ENCODE measurements at places on chromosomes 5 and 9. TPM values are rescaled to one million over a fixed set of nuclear protein-coding genes. Genes with fewer than 3 reads are reported as not detected.

- H3K27me3 ChIP-seq, result no peaks in the 10 kb centered on the region
- no peak overlapping the region for H3K27ac ChIP-seq
- H3K4me3 ChIP-seq, result no peak overlapping the region
- no peaks in the 10 kb centered on the region for H3K4me1 ChIP-seq
These were observed 19.2 kb downstream of the SLC22A4 start for GRCh38 chr5:132313366-132313765.

DNA sequence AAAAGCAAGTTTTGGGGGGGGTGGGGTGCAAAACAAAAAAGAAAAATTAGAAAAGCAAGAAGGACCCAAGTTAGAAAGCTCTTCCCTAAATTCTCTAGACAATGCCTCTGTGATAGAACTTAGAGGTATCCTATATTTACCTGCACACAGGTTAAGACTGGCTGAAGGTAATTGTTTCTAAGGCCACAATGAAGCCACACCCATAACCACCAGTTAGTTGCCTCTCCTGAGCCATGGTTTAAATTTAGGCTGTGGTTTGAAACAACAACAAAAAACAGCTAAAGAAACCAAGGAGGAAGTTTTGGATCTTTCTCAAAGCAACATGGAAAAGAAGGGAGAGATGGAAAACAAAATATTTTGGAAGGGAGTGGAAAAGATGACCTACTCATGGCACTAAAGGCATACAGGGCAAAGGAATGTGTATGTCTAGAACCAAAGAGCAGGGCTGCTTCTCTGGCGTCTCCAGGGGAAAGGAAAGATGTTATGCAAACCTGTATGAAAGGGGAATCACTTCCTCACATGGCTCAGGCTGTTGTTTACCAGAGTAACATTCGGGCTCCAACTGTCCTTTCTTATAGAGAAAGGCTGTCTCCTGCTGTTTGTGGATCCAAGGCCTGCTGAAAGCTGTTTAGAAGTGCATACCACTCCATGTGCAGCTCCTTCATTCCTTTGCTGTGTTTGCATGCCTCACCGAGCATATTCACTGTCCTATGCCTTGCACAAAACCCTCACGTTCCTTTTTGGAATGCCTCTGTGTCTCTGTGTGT lies 408.9 kb upstream of the MPDZ start:
- no peaks in the 10 kb centered on the region for H3K4me1 ChIP-seq
- no peak overlapping the region for H3K27ac ChIP-seq
- H3K4me3 ChIP-seq, result no peak overlapping the region
- no peaks in the 10 kb centered on the region for H3K36me3 ChIP-seq

DNA sequence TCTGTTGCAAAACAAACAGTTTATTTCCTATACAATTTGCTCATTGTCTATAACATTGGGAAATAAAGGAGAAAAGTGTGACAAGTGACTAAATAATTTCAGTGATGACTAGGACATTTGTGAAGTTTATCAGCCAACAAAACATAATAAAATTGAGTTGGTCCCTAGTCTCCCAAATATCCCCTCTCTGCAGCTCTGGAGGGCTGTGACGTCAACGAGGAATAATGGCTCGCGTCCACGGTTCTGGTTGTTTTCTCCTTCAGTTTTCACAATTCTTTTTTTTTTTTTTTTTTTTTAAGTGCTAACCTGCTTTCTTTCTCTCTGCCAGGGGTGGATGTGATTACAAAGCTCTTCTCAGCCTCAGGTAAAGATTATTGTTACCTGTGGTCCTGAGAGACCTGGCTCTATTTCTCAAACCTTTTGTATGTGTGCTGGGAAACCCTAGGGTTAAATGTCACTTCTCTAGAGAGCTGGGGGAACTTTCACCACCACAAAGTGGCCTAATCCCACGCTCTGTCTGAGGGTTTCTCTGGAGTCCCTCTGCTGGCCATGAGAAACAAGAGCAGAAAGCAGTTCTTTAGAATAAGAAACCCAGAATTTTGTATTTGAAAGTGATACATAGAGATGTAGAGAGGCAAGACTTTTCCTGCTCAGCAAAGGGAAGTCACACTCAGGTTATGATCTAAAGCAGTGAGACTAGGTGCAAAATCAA lies 36.2 kb upstream of the ANKRD55 start:
- H3K4me3 ChIP-seq, result no peak overlapping the region
- DNase-seq, result no peak
- no peaks in the 10 kb centered on the region for H3K36me3 ChIP-seq
- peaks cover 17% of the 10 kb centered on the region for H3K4me1 ChIP-seq
- H3K27ac ChIP-seq, result no peak overlapping the region
- no peaks in the 10 kb centered on the region for H3K27me3 ChIP-seq

Gene AIF1L
- 1.8 TPM for total RNA-seq

Gene F2RL1
- total RNA-seq, result 3.0 TPM

- no peaks in the 10 kb centered on the region for H3K36me3 ChIP-seq
- no peaks in the 10 kb centered on the region for H3K4me1 ChIP-seq
- no peaks in the 10 kb centered on the region for H3K27me3 ChIP-seq
- no peak overlapping the region for H3K27ac ChIP-seq
- H3K4me3 ChIP-seq, result no peak overlapping the region
- DNase-seq, result no peak
These were observed 24.5 kb upstream of the IDNK start for GRCh38 chr9:83598487-83598886.

Gene GIN1
- total RNA-seq, result 13.0 TPM

All from activated naive CD4-positive, alpha-beta T cell treated with anti-CD3 and anti-CD28 coated beads for 36 hours (primary cell).